ENCODE measurements at places on chromosomes 16 and 17.

DNA sequence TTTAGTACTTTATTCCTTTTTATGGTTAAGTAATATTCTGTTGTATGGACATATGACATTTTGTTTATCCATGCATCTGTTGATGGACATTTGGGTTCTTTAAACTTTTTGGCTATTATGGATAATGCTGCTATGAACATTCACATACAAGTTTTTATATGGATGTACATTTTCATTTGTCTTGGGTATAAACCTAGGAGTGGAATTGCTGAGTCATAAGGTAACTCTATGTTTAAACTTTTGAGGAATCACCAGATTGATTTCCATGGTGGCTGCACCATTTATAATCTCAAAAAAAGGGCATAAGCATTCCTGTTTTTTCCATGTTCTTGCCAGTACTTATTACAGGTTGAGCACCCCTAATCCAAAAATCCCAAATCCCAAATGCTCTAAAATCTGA lies 90.3 kb upstream of the CRHR1 start:
- DNase-seq: no peak

- no peak for DNase-seq
Observed at GRCh38 chr16:67086822-67087221, 22.9 kb upstream of the PHAF1 start.

DNA sequence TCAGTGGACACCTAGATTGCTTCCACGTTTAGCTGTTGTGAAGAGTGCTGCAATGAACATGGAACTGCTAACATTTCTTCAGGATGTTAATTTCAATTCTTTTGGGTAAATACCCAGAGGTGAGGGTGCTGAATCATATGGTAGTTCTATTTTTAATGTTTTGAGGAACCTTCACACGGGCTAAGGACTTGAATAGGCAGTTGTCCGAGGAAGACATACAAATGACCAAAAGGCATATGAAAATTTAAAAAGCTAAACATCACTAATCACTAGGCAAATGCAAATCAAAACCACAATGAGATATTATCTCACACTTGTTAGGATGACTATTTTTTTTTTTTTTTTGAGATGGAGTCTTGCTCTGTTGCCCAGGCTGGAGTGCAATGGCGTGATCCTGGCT lies 173.3 kb downstream of the PRKCB start:
- DNase-seq: no peak

GRCh38 chr17:2271985-2272702 lies 31.4 kb downstream of the SMG6 start:
- no peak for DNase-seq

DNA sequence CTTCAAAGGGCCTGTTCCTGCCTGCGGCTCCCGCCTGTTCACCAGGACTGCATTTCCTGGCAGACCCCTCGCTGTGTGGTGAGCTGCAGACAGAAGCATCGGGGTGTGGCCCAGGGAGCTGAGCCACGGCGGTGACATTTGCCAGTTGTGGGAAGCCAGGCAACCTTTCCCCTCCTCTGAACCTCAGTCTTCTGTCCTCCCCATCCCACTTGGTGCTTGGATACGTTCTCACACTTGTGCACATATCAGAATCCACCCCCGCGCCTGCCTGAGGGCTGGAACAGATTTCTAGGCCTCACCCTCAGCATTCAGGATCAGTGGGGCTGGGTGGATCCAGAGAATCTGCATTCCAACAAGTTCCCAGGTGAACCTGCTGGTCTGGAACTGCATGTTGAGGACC lies 63.5 kb downstream of the CRISPLD2 start:
- DNase-seq: no peak
